ENCODE measurements at places on chromosomes 3 and 15. TPM values are rescaled to one million over a fixed set of nuclear protein-coding genes. Genes with fewer than 3 reads are reported as not detected.

The LARP6 gene
- total RNA-seq: 22.4 TPM

The IL12A gene
- total RNA-seq: 0.69 TPM

The TMEM158 gene
- total RNA-seq: 16.9 TPM

The COL8A1 gene
- total RNA-seq: 0.97 TPM

The SLC22A13 gene
- 0.66 TPM for total RNA-seq

The TMEM207 gene
- not detected for total RNA-seq

The FBXL22 gene
- not detected for total RNA-seq

The BTLA gene
- not detected for total RNA-seq

The GP9 gene
- not detected for total RNA-seq

The SLCO2A1 gene
- total RNA-seq: 1.6 TPM

The ASB14 gene
- total RNA-seq: not detected

The GOLGA8T gene
- total RNA-seq: 0.54 TPM

The TRPM1 gene
- not detected for total RNA-seq

The GOLGA8Q gene
- not detected for total RNA-seq

The CGNL1 gene
- total RNA-seq: 58.0 TPM

The CORO2B gene
- 2.8 TPM for total RNA-seq
